ENCODE measurements at places on chromosomes 1 and 21.

- no peak for DNase-seq
These were observed 65.8 kb downstream of the TRABD2B start for GRCh38 chr1:47931395-47931794.

GRCh38 chr1:165403835-165404482, 41.0 kb downstream of the RXRG start:
- peak; percentile 33 for DNase-seq

- no peak for DNase-seq
These were observed 34.6 kb downstream of the RUNX1 start for GRCh38 chr21:35014302-35015041.

GRCh38 chr1:205916541-205916940, 26.7 kb downstream of the SLC26A9 start:
- DNase-seq, result no peak

- no peak for DNase-seq
These were observed 51.2 kb downstream of the KCNN3 start for GRCh38 chr1:154818911-154819310.

DNA sequence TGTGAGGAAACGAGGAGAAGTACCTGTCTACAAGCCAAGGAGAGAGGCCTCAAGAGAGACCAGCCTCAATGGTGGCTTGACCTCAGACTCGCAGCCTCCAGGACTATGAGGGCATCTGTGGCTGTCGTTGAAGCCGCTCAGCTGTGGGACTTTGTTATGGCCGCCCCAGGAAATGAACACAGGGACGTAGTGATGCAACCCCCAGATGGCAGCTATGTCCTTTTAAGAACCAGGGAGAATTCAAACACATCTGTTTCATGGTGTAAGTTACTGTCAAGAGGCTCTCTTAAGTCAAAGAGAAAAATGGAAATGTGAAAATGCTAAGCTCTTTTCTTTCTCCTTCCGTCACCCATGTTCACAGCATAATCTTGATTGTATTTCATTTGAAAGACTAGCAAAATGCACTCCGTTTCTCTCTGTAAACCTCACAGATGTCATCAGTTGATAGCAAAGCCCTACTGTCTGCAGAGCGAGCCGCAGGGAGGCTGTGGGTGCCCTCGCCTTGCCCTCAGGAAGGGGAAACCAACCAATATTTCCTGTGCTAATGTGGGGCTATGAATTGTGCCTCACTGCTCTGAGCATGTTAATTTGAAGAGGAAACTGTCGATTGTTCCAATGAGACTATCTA, 21.3 kb downstream of the UBASH3A start:
- DNase-seq, result no peak

DNA sequence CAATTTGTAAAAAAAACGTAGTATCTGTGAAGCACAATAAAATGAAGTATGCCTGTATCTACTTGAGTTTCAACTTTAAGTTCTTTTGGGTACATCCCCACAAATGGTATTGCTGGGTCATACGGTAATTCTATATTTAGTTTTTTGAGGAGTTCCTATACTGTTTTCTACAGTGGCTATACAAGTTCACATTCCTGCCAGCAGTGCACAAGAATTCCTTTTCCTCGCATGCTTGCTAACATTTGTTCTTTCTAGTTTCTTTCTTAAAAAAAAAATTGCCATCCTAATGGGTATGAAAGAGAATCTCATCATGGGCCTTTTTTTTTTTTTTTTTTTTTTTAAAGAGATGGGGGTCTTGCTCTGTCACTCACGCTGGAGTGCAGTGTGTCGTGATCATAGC, 41.9 kb downstream of the UCK2 start:
- DNase-seq, result no peak

GRCh38 chr1:16022393-16022792, 557 bp downstream of the CLCNKA start:
- DNase-seq, result no peak

DNA sequence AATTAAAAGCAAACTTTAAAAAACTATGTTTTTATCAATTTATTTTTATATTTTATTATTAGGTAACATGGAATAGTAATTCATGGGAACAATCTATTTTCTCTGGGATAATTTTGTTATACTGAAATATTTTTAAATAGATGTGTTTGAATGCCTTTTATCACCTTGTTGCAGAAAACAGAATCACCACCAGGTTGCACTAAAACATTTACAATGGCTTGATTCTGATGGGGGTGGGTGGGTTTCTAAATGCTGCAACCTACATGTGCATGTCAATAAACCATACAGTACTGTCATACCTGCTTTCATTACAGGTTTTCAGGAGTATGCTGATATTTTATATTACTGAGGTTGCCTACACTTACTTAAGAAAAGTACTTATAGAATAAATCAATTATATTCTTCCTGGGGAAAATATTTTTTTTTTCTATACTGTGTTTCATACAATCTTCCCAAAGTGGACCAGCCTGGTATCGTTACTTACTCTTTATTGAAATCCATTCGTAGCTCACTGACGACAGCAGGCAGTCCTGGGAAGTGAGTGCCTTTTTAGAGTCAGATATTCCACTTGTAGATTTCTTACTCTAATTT, 132.8 kb downstream of the PTPRC start:
- DNase-seq, result no peak

DNA sequence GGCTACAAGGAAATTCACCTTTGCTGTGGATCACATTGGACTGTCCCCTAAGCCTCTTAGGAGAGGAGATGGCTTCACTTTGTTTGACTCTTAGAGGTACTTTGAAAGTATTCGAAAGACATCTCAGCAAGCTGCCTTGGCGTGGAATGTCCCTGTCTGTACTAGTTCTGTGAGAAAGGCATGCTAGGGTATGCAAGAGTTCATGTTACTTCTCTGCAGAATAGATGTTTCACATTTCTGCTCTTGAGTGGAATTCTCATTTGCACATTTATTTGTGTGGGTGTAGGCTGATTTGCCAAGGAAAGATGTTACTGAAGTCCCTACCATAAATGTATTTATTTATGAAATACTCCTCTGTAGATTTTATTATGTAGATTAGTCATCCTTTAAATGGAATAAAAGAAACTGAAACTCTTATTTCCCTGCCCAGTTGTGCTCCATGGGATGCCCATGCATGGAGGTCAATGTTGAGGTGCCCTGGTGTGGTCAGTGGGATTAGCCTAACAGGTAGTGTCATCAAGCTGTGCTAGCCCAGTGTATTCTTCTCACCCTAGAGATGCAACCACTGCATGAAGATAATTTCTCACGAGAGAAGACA, 13.8 kb downstream of the MIA3 start:
- DNase-seq, result no peak

- no peak for DNase-seq
These were observed 16.6 kb downstream of the OBSCN start for GRCh38 chr1:228224198-228225164.

- DNase-seq, result no peak
These were observed 79.5 kb upstream of the DAB1 start for GRCh38 chr1:57503337-57503736.

DNA sequence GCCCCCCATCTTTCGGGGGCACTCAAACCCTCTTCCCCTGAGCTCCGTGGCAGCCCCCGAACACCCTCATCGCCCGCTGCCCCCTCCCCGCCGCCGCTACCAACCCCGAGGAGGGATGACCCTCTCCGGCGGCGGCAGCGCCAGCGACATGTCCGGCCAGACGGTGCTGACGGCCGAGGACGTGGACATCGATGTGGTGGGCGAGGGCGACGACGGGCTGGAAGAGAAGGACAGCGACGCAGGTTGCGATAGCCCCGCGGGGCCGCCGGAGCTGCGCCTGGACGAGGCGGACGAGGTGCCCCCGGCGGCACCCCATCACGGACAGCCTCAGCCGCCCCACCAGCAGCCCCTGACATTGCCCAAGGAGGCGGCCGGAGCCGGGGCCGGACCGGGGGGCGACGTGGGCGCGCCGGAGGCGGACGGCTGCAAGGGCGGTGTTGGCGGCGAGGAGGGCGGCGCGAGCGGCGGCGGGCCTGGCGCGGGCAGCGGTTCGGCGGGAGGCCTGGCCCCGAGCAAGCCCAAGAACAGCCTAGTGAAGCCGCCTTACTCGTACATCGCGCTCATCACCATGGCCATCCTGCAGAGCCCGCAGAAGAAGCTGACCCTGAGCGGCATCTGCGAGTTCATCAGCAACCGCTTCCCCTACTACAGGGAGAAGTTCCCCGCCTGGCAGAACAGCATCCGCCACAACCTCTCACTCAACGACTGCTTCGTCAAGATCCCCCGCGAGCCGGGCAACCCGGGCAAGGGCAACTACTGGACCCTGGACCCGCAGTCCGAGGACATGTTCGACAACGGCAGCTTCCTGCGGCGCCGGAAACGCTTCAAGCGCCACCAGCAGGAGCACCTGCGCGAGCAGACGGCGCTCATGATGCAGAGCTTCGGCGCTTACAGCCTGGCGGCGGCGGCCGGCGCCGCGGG, 837 bp downstream of the FOXD3 start:
- DNase-seq, result peak; percentile 78

- DNase-seq, result no peak
These were observed 459.4 kb downstream of the NPHP4 start for GRCh38 chr1:5532811-5533210.

DNA sequence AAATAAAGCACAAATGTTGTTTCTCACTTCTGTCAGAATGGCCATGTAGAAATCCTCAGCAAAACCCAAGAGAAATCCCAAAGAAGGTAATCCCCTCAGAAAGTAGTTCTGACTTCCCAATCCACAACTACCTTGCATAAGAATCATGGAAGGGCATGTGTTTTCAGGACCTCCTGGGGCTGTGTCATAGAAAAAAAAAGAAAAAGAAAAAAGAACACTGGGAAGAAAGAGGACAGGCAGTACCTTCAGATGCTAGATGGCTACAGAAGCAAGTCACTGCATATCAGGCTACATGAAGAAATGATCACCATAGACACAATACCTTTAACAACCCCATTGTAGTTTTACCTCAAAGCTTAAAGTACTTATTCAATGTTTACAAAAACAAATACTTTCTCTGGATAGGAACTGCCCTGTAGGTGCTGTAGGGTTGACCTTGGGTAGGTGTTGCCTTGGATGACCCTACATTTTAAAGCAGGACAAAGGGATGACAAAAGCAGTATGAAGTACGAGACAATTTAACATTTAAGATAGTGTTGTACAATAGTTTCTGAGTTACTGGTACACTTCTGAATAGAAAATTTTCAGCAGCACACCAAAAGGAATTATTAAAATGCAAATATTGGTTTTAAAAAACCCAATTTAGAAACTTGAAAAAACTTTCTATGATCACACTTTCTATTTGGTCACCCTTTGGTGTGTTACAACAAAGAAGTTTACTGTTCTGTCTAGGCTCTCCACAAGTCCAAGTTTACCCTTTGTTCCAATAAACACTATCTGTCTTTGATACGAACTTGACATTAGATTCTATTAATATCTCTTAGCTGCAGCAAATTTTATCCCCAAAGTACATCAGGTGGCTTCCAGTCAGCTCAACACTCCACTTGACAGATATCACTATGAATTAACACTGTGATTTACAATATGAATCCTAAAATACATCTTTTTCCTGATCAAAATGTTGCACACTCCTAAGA, 5.0 kb downstream of the TRIT1 start:
- no peak for DNase-seq

DNA sequence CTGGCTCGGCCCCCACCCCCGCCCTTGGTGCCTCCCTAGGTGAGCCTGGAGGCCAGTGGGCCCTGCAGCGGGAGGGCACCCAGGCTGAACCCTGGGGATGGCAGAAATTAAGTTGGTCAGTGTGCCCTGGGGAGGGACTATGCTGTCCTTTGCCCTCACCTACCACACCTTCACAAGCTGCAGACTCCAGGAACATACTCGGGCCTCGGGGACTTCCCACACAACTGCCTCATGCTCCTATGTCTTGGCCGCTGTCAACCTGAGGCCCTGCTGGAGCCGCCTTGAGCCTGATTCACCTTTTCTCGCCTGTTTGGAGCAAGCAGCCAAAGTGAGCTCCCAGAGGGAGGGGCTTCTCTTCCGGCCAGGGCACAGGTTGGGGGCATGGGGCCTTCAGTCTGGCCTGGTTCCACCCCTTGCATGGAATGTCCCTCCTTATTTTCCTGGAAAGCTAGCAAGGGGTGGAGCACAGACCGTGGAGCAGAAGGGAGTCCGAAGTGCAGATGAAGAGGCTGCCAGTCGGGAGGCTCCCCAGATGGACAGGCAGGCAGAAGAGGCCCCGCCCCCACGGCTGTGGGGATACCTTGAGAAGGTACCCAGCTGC, 24.7 kb downstream of the KNCN start:
- DNase-seq, result peak; percentile 58

DNA sequence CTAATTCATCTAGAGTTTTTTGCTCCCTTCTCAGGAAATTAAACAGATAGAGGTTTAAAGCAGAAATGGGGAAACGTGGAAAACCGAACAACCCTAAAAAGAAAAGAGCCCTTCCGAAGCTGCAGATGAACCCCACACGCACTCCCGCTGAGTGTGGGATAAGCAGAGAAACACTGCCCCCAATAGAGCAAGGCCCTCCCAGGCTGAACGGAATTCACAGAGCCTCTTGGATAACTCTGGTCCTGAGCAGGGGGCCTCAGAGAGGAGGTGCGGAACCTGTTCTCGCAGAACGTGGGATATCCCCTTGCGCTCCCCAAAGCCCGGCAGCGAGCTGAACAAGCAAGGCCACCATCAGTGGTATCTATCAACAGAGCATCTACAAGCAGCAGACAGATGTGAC, 44.9 kb downstream of the SSBP3 start:
- DNase-seq, result no peak

DNA sequence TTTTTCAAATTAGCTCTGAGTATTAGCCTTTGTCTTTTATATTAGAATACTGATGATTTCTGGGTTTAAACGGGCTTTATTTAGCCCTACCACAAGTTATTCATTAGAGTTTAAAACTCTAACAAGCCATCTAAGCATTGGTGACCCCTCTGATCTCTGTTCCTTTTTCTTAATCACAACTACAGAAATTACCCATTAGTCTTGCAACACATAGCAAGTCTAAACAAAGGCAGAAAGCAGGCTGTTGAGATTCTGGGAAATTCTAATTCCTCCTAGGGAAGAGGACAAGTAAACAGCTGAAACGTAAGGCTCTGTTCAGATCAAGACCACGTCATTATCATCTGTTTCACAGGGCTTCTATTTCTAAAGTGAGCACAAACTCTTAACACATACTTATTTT, 491.2 kb upstream of the ZRANB2 start:
- no peak for DNase-seq

DNA sequence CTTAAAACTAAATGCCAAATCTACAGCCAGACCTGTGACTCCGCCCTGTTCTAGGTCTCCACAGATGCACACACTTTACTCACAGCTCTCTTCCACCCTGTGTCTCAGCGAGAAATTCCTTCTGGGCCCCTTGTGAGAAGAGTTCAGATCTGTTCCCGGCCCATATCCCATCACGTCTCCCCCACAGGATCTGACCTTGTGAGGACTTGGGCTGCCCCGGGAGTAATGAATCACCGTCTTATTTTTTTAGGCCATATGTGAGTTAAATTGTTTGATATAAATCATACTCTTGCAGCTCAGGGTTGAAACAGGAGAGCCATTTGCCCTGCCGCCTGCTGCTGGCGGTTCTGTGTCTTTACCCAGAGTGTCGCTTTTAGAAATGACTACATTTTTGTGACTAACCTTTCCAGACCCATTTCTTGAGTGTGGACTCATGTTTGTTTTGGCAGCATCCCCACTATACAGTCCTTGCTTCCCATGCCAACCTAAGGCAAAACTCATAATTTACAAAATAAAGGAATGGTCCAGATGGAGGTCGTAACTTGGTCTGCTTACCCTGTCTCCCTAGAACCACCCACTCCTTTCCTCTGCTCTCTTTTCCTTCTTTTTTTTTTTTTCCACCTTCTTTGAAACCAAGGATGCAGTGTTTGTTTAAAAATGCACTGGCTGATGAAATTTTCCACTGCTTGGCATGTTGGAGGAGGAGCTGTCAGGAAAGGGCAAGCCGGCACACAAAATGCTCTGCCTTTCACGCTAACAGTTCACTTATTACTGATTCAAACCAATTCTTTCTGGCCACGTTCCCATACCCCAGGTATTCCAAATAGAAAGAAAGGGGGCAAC, 98.0 kb upstream of the C1orf105 start:
- peak; percentile 75 for DNase-seq

GRCh38 chr1:243730487-243731150, 119.4 kb downstream of the AKT3 start:
- DNase-seq, result no peak
